ENCODE measurements at places on chromosomes 11 and 22.

DNA sequence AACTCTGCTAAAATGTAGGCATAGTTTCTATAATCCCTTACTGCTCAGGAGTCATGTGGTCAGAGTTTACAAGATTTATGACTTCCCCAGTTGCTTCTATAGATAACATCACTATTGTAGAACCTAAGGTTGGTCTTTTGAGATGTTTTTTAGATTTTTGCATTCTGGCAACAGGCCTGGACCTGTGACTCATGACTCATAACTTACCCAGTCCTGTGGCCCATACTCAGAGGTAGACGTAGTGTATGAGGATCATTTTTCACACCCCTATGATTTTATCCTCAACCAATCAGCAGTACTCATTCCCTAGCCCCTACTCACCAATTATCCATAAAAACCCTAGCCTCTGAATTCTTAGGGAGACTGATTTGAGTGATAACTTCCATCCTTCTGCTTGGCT lies 384.4 kb upstream of the DDI1 start:
- DNase-seq = no peak

- DNase-seq = no peak
Observed at GRCh38 chr11:34049028-34049427, 2.5 kb upstream of the CAPRIN1 start.

DNA sequence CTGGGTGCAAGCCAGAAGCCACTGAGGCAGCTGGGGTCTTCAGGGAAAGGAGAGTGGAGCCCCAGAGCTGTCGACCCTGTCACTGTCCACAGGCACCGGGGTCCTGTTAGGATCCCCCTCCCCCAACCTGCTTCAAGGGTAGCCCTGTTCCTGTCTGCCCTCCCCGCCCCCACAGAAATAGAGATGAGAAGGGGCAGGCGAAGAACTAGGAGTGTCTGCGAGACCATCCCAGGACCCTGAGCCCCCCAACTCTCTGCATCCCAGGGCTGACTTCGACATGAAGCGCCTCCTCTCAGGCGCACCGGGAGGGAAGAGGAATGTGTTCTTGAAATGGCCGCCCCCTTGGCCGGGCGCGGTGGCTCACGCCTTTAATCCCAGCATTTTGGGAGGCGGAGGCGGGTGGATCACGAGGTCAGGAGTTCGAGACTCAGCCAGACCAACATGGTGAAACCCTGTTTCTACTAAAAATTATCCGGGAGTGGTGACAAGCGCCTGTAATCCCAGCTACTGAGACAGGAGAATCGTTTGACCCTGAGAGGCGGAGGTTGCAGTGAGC lies 607 bp upstream of the ZNF70 start:
- DNase-seq = no peak

- DNase-seq = no peak
Observed at GRCh38 chr22:36990457-36990856, 28.8 kb downstream of the TST start.
